ENCODE measurements at places on chromosomes 2 and 18.

GRCh38 chr2:21229302-21229701 lies 105.5 kb downstream of the TDRD15 start:
- no peak for DNase-seq

GRCh38 chr2:225600865-225601264 lies 201.4 kb downstream of the NYAP2 start:
- no peak for DNase-seq

DNA sequence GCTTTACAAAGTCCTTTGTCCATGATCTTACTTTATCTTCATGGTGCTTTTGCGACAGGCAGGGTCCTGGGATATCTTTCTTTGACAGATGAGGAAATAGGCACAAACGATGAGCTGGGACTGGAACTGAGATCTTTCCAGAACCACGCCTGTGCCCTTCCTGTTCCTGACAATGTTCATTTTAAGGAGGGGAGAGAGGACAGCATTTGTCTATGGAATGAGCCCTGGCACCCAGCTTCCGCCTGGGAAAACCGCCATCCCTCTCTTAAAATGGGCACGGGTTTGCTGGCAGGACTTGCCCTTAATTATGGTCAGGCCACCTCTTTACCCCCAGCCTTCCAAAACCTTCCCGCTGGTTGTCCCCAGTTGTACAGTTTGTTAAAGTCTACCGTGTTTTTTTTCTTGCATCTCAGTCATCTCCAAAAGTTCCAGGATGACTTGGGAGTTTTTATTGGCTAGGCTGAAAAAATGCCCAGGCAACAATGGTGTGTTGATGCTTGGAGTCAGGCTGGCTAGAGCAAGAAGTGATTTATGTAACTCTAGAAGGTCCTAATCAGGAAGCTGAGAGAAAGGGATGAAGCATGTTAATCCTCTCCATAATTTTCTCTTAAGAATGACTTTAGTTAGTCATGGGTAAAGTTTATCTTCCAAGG lies 264.9 kb upstream of the EPAS1 start:
- DNase-seq: no peak

- DNase-seq: no peak
Measured at GRCh38 chr18:58544616-58545337, 84.1 kb downstream of the ALPK2 start.

DNA sequence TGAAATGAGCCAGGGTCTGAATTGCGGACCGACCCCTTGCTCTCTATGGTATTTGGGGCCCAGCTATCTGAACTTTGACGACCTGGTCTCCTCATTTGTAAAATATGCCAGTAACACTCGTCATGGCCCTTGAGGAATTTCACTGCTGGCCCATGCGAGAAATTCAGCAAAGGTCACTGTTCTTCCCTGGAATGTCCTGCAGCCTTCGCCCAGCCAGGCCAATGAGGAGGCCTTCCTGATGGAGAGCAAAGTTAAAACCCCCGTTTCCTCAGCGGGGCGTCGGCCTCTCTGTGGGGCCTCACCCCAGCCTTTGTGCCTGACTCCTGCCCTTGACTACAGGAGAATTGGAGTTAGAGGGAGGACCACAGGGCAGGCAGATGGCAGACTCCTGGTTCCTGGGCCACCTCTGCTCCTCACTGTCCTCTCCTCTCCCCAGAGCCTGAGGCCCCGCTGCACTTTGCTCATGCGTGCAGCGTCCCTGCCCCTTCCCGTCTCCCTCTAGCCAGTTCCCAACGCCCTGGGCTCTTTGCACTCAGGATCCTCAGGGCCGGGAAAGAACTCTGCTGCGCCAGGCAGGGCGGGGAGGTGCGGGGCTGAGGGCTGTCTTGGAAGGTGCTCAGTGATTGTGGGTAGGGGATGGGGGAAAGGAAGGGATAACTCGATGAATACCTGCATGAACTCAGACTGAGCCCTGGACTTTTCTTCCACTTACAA lies 257.0 kb upstream of the RAB6C start:
- DNase-seq: no peak

DNA sequence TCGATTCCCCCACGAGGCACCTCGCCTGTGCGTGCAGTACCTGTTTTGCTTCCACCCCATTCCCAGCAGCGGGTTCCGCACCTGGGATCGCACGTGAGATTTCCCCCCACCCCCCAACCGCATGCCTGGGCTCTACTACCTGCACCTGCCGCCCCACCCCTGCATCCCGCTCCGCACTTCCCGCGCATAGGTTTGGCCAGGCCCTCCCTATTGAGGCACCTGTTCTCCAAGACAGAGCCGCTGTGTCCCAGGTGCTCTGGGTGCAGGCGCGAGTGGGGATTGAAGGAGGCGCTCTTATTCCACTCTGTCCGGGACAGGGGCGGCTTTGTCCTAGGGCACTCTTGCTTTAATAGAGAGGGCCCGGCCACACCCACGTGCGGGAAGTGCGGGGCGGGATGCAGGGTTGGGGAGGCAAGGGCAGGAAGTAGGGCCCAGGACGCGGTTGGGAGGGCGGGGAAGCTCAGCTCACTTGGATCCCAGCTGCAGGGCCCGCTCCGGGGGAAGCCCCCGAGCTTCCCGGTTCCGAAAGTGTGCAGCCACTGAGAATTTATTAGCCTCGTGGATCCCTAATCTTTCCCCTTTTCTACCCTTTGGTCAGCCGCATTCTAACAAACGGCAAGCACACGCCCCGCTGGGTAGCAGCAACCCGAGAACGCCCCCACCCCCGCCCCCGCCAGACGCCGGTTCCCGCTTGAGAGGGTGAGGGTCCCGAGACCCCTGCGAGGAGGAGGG lies 670 bp upstream of the MOCOS start:
- no peak for DNase-seq

DNA sequence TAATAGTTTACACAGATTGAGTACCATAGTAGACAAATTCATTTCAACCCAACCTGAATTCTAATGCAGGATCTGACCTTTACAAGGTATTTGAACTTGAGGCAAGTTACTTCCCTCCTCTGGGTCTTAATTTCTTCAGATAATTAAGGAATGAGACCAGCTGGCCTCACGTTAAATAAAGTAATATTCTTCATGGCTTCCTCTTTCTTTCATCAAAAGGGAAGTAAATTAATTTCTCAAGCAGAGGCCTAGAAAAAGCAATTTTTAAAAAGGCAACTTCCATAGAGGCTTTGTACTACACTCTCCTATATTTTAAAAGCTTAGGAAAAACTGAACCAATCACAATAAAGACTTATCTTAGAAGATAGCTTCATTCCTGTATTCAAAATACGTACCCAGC lies 109.2 kb downstream of the EXOC6B start:
- no peak for DNase-seq

DNA sequence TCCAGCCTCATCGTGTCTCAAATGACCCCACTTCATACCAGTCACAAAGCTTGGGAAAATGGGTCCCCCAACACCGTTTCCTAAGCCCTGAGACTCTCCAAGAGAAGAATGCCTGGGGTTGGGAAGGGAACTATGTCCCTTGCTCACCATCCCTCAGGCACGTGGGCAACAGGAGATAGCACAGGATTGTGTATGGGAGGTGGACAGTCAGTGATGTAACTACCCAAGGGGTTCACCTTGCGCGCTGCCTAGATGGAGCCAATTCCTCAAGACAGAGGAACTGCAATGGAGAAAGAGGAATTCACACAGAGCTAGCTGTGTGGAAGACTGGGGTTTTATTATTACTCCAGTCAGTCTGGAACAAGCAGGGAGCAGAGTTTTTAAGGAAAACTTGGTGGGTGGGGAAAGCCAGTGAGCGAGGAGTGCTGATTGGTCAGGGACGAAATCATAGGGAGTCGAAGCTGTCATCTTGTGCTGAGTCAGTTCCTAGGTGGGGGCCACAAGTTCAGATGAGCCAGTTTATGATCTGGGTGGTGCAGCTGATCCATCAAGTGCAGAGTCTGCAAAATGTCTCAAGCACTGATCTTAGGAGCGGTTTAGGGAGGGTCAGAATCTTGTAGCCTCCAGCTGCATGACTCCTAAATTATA lies 13.8 kb upstream of the CXCR1 start:
- DNase-seq: no peak

DNA sequence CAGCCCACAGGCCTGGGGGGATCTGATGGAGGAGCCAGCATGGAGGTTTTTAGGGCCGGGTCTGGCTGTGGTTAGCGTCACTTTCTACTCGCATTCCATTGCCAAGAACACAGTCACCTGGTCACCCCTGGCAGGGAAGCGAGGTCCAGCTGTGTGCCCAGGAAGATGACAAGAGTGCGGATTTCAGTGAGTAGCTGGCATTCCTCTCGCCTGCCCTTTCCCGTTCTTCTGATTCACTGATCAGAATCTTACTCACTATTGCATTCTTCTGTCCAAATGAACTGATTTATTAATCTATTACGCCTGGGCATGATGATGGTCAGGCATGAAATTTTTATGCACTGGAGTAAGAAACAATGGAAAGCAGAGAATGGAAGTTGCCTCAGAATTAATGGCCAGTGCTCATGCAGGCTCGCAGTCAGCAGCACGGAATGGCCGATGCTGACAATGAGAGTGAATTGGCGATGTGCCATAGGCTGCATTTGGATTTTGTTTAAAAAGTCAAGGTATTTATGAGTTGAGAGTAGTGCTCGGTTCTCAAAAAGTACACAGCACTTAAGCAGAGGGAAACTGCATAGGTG lies 76.4 kb upstream of the MGAT5 start:
- no peak for DNase-seq

GRCh38 chr18:50866765-50867164 lies 12.2 kb upstream of the ME2 start:
- no peak for DNase-seq

GRCh38 chr18:26436176-26437051 lies 111.9 kb downstream of the KCTD1 start:
- DNase-seq: no peak

GRCh38 chr18:10490401-10491165 lies 35.2 kb upstream of the NAPG start:
- no peak for DNase-seq

All from BE2C (cell line).